ENCODE measurements at places on chromosomes 6 and 20.

- no peak for DNase-seq
Observed at GRCh38 chr20:51034988-51035656, 12.2 kb upstream of the KCNG1 start.

DNA sequence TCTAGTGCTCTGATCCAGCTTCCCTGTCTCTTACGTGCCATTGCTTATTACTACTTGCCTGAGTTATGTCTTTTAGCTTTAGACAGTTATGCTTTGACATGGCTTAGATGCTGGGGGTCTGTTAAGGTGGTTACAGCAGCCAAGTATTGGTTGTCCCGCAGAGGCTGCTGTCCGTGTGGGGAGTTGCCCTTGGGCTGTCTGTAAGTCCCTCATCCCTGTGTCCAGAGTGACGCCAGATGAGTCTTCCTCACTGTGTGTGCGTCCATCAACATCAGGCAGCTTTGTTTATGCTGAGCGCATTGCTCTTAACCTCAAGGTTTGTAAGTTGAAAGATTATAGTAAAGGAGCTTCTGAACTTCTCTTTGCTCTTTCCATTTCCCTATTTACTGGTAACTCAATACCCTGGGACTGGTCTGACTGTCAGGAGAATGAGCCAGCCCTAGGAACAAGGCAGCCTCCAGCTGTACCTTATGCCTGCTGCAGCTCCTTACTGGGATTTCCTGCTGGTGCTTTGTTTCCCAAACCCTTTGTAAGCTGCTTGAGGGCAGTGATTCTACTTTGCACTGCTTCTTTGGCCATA, 7.2 kb downstream of the FAM120B start:
- DNase-seq: no peak

- DNase-seq: no peak
Observed at GRCh38 chr6:40268614-40269013, 318.6 kb downstream of the LRFN2 start.

DNA sequence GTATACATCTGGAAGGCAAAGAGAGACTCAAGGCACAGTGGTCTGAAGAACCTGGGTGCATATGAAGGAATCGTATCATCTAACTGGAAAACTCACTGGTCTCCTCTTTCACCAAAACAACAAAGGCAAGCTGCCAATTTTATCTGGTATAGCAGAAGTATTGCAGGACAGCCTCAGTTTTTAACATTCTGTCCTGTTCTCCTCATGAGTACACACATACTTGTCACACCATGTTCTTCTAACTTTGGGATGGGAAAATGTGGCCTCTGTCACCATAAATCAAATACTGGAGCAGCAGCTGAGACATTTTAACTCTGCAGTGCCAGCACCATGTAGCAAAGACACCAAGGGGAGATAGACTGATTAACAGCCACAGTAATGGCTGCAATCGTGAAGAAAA, 199.1 kb upstream of the CNR1 start:
- no peak for DNase-seq
